CD4-positive, alpha-beta memory T cell (primary cell): ENCODE measurements at places on chromosomes 16 and 17. TPM values are rescaled to one million over a fixed set of nuclear protein-coding genes. Genes with fewer than 3 reads are reported as not detected.

DNA sequence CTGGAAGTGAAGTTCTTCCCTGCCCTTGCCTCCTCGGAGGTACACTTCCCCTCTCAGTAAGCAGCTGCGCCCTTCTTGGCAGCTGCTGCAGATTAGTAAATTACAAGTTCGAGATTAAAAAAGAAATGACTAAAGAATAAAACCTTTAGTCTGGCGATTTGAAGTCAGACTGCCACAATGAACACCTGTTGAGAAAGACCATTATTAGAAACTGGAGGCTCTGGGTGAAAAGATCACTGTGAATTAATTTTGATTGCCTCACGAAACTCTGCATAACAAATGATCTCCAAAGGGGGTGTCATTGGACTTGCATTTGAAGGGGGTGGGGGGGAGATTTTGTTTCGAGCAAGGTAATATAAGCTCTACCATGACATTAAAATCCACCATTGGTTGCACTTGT is 39.3 kb downstream of the SALL1 start:
- no peak for DNase-seq
- no peaks in the 10 kb centered on the region for H3K4me1 ChIP-seq
- H3K36me3 ChIP-seq, result no peaks in the 10 kb centered on the region
- peaks cover 8% of the 10 kb centered on the region for H3K27me3 ChIP-seq
- H3K4me3 ChIP-seq, result no peak overlapping the region
- H3K27ac ChIP-seq, result no peak overlapping the region

CFAP97D1 gene
- total RNA-seq, result not detected

DNA sequence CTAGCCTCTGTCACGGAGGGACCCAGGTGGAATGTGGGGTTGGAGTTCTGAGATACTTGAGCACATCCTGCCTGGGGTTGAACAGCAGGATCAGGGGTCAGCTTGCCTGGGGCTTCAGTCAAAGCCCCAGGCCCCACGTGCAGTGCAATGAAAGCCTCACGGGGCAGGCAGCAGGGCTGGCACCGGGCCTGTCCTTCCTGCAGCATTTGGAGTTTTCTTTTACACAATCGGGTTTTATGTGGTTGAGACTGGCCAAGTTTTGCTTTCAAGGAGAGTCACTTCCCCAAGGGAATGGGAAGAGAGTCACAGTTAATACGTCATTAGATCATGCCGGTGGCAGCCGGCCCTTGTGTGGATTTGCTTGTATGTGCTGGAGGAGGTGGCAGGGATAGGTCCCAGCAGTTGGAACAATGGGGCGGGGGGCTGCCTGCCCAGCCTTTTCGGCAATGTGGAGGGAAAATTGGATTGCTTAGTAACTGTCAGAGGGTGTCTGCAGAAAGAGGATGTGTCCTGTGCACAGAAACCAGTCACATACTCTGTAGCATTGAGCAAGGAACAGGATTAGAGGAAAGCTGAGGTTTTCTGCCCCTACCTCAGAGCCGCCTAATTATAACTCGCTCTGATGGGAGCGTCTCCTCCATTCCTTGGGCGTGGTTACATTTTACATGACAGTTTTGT is 4.5 kb downstream of the RMI2 start:
- no peak overlapping the region for H3K27ac ChIP-seq
- H3K4me3 ChIP-seq, result no peak overlapping the region
- peaks cover 21% of the 10 kb centered on the region for H3K4me1 ChIP-seq
- no peak for DNase-seq

DNA sequence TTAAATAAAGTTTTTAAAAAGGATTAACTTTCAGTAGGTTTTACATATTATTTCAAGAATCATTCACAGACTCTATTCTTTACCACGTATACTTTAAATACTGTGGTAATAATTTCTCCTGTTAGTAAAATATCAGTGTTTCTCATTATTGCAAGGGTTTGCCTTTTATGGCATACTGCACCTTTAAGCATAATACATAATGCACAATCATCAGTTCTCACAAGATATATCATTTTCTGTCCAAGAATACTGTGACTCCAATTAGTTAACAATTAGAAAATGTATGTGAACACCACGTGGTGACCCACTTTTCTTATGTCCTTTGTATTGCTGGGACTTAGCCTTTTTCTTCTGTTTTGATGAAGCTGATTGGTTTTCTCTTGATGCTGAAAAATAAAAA is 25.7 kb downstream of the NME2 start:
- no peaks in the 10 kb centered on the region for H3K27me3 ChIP-seq
- no peak for DNase-seq
- no peak overlapping the region for H3K4me3 ChIP-seq
- H3K4me1 ChIP-seq, result no peaks in the 10 kb centered on the region

ABCA3 gene
- 8.5 TPM for total RNA-seq

GRCh38 chr16:73065632-73066330 is 17.9 kb upstream of the ZFHX3 start:
- H3K27me3 ChIP-seq, result peaks cover 16% of the 10 kb centered on the region
- no peak overlapping the region for H3K27ac ChIP-seq
- no peak overlapping the region for H3K4me3 ChIP-seq
- no peak for DNase-seq

DNA sequence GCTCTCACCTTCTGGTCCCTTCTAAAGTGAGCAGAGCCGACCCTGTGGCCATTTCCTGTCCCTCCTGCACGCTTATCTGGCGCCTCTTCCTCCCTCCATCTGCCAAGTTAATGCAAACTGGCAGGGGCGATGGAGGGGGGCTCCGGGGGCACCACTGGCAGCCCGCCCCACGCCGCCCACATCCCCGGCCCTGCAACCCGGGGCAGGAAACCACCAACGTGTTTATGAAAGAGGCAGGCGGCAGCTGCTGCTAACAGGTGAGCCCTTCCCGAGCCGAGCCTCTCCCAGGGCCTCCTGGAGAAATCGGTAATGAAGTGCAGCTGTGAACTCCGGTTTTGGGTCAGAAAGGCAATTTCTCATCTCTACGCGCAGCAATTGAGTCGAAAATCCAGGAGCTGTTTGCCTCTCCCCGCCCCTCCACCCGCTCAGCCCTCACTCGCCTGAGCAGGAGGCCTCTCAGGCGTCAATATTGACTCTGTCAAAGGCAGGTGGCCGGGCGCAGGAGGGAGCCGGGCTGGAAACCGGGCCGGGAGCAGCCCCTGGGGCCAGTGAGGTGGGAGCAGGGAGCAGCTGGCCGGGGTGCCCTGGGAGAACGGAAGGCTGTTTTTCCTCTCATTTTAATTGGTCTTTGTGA is 164.4 kb upstream of the GSE1 start:
- H3K27me3 ChIP-seq, result no peaks in the 10 kb centered on the region
- H3K4me3 ChIP-seq, result no peak overlapping the region
- peak; percentile 54 for DNase-seq

DNA sequence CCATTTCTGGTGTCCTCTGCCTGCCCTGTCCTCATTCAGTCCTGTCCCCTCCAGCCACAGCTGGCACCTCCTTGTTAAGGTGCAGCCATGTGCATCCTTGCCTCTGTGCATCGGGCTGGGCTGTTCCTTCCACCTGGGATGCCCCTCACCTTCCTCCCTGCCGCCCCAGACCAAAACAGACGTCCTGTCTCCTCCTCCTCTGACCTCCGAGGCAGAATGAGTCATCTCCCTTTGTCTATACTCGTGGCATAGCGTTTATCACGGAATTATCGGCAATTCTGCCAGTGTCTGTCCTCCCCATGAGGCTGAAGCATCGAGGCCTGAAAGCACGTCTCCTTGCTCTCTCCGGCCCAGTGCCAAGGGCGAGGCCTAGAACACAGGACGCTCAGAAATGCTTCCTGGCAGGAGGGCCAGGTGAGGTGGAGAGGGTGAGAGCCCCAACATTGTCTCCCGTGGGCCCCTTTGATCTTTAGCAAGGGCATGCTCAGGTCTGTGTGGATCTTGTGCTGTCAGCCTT is 4.6 kb downstream of the RAI1 start:
- H3K4me3 ChIP-seq, result no peak overlapping the region
- no peaks in the 10 kb centered on the region for H3K27me3 ChIP-seq
- no peak for DNase-seq
- H3K36me3 ChIP-seq, result no peaks in the 10 kb centered on the region

GRCh38 chr16:31094088-31094423 is 541 bp downstream of the VKORC1 start:
- H3K4me3 ChIP-seq, result peak overlapping the region; percentile 98
- H3K27ac ChIP-seq, result peak overlapping the region; percentile 74
- H3K36me3 ChIP-seq, result peaks cover 10% of the 10 kb centered on the region
- no peaks in the 10 kb centered on the region for H3K27me3 ChIP-seq
- DNase-seq, result no peak

DNA sequence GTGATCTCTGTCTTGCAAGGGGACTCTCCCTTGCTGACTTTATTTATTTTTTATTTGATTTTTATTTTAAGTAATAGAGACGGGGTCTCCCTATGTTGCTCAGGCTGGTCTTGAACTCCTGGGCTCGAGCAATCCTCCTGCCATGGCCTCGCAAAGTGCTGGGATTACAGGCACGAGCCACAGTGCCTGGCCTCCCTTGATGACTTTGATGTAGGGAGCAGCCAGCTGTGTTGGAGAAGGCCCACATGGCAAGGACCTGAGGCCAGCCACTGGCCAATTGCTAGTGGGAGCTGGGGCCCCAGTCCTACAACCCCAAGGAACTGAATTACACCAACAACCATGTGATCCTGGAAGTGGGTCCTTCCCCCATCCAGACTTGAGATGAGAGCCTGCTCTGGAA is 81.8 kb downstream of the CNGB1 start:
- H3K27me3 ChIP-seq, result no peaks in the 10 kb centered on the region
- H3K4me1 ChIP-seq, result peaks cover 3% of the 10 kb centered on the region
- H3K36me3 ChIP-seq, result no peaks in the 10 kb centered on the region
- no peak overlapping the region for H3K27ac ChIP-seq
- H3K4me3 ChIP-seq, result no peak overlapping the region

PLCG2 gene
- 2.4 TPM for total RNA-seq

DNA sequence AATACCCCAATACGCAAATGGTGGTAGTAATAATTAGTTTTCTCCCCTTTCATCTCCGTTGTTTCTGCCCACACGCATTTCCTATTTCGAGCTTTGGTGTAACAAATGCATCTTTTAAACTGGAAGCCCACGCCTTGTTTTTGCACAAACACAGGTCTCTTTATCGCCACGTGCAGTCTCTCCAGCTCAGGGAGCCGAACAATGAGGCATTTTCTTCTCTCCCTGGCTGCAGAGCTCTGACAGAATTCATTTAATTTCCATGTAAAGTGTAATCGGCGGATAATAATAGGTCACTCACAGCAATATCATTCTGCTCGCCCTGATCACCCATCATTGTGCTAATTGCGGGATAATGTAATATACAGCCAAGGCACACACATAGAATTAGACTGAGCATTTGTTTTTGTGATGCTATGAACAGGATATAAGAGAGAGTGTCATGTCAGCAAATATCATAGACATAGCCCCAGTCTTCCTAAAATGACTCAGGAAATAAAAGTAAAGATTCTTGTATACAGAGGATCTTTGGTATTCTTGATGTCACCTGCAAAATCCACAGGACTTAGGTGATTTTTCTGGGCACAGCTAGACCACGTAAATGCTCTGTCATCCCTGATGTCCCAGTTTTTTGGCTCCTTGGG is 452.6 kb upstream of the CDH11 start:
- no peaks in the 10 kb centered on the region for H3K4me1 ChIP-seq
- no peak overlapping the region for H3K4me3 ChIP-seq
- H3K36me3 ChIP-seq, result no peaks in the 10 kb centered on the region
- H3K27ac ChIP-seq, result no peak overlapping the region
- no peaks in the 10 kb centered on the region for H3K27me3 ChIP-seq

ELMO3 gene
- 10.6 TPM for total RNA-seq

CCDC144A gene
- 9.9 TPM for total RNA-seq

- no peak overlapping the region for H3K27ac ChIP-seq
- no peaks in the 10 kb centered on the region for H3K27me3 ChIP-seq
- H3K36me3 ChIP-seq, result no peaks in the 10 kb centered on the region
- no peak overlapping the region for H3K4me3 ChIP-seq
- H3K4me1 ChIP-seq, result no peaks in the 10 kb centered on the region
- no peak for DNase-seq
Measured at GRCh38 chr16:49048557-49048956, 233.1 kb downstream of the CBLN1 start.

DNA sequence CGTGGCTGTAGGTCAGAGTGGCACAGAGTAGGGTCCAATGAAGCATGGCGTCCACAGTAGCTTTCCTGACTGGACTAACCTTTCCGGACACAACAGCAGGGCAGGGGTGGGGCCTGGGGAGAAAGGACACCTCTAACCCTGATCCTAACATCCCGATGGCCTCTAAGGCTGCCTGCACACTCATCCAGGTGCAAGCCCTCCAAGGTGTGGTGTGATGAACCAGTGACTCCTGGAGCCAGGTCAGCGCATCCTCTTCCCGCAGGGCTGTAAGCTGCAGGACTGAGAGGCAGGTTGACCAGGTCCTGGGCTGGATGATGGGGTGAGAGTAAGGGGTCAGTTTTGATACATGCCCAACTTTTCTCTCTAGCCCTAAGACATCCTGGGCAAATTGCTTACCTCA is 3.1 kb upstream of the ERBB2 start:
- H3K4me3 ChIP-seq, result no peak overlapping the region
- H3K27ac ChIP-seq, result no peak overlapping the region
- no peak for DNase-seq
- H3K4me1 ChIP-seq, result no peaks in the 10 kb centered on the region

TP53TG3F gene
- total RNA-seq, result not detected

DNA sequence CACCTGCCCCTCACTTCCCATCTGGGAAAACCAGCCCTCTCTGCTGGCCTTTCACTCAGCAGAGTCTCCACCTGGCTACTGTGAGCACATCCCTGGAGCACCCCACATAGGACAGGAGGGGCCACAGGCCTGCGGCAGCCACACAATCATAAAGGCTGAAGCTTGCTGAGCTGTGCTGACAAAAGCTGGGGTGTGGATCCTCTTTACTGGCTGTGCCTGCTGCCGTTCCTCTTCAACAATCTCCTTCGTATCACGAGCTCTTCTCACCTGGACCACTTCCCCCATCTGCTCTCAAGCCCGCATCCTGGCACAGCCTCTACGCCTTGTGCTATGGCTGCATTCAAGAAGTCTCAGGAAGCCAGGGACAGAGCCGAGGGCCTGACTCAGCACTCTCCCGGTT is 86.1 kb downstream of the ZNF778 start:
- no peak overlapping the region for H3K27ac ChIP-seq
- H3K27me3 ChIP-seq, result no peaks in the 10 kb centered on the region
- H3K4me1 ChIP-seq, result peaks cover 36% of the 10 kb centered on the region
- no peak overlapping the region for H3K4me3 ChIP-seq
- DNase-seq, result peak; percentile 41

GRCh38 chr17:46013502-46014165 is 14.6 kb downstream of the STH start:
- peaks cover 9% of the 10 kb centered on the region for H3K4me1 ChIP-seq
- H3K27me3 ChIP-seq, result no peaks in the 10 kb centered on the region
- no peak for DNase-seq

LCAT gene
- 20.3 TPM for total RNA-seq

- H3K36me3 ChIP-seq, result peaks cover 3% of the 10 kb centered on the region
- H3K4me3 ChIP-seq, result no peak overlapping the region
- H3K27ac ChIP-seq, result no peak overlapping the region
- no peaks in the 10 kb centered on the region for H3K27me3 ChIP-seq
- DNase-seq, result no peak
- H3K4me1 ChIP-seq, result peaks cover 31% of the 10 kb centered on the region
Measured at GRCh38 chr17:7262935-7263800, 890 bp upstream of the CLDN7 start.

- peaks cover 2% of the 10 kb centered on the region for H3K4me1 ChIP-seq
- H3K27me3 ChIP-seq, result no peaks in the 10 kb centered on the region
- DNase-seq, result no peak
- H3K36me3 ChIP-seq, result peaks cover 61% of the 10 kb centered on the region
Measured at GRCh38 chr17:40171750-40172149, 5.5 kb upstream of the RAPGEFL1 start.

CA4 gene
- not detected for total RNA-seq

PLXDC1 gene
- 15.8 TPM for total RNA-seq

KIF18B gene
- not detected for total RNA-seq

CBX2 gene
- 0.06 TPM for total RNA-seq
